ENCODE measurements at places on chromosomes 2 and 18. TPM values are rescaled to one million over a fixed set of nuclear protein-coding genes. Genes with fewer than 3 reads are reported as not detected.

Gene IL36A
- not detected for total RNA-seq

Gene FAM237A
- total RNA-seq = not detected

Gene UPP2
- total RNA-seq = not detected

Gene KCNG2
- not detected for total RNA-seq

Gene RNF103
- 120 TPM for total RNA-seq

Gene CXXC1
- 107 TPM for total RNA-seq

Gene AQP12A
- total RNA-seq = not detected

Gene GAD1
- not detected for total RNA-seq

Gene CLHC1
- 2.3 TPM for total RNA-seq

Gene LRP2
- total RNA-seq = not detected

Gene TEKT4
- not detected for total RNA-seq

Gene MEMO1
- total RNA-seq = 32.7 TPM

Gene RAMP1
- not detected for total RNA-seq

Gene GKN2
- total RNA-seq = not detected

Gene SALL3
- not detected for total RNA-seq

Gene RFTN2
- not detected for total RNA-seq

Gene LCT
- total RNA-seq = not detected

Gene CLEC4F
- not detected for total RNA-seq

Gene DSG4
- total RNA-seq = not detected

Gene B3GNT7
- 3.4 TPM for total RNA-seq

Gene PRSS56
- not detected for total RNA-seq

Gene TMEM37
- total RNA-seq = not detected

Gene RANBP2
- total RNA-seq = 240 TPM

Gene RFX8
- total RNA-seq = not detected

Gene RAD51AP2
- total RNA-seq = not detected

Gene DOK1
- total RNA-seq = 5.2 TPM
